ENCODE measurements at places on chromosomes 16 and 17. TPM values are rescaled to one million over a fixed set of nuclear protein-coding genes. Genes with fewer than 3 reads are reported as not detected.

KIF18B gene
- total RNA-seq = 32.9 TPM

PARN gene
- total RNA-seq = 39.0 TPM

DLX4 gene
- total RNA-seq = 2.7 TPM

GCGR gene
- total RNA-seq = 0.47 TPM

DUXB gene
- total RNA-seq = not detected

CDRT15 gene
- not detected for total RNA-seq

GUCY2D gene
- 0.41 TPM for total RNA-seq

KRTAP9-2 gene
- total RNA-seq = not detected

CTRB2 gene
- total RNA-seq = not detected

SLC6A2 gene
- 0.14 TPM for total RNA-seq

CACNG4 gene
- total RNA-seq = 13.4 TPM

AANAT gene
- 0.35 TPM for total RNA-seq

CHD9NB gene
- total RNA-seq = 1.3 TPM

SLC16A11 gene
- not detected for total RNA-seq

KRT12 gene
- total RNA-seq = not detected

SMTNL2 gene
- total RNA-seq = 0.77 TPM

AIPL1 gene
- total RNA-seq = not detected

CTU2 gene
- 27.6 TPM for total RNA-seq

ITGB4 gene
- total RNA-seq = 97.6 TPM

SMPD3 gene
- 0.25 TPM for total RNA-seq

SMIM22 gene
- not detected for total RNA-seq

SOST gene
- total RNA-seq = not detected

TM4SF5 gene
- total RNA-seq = 0.39 TPM

ANKRD13B gene
- 27.6 TPM for total RNA-seq

Measured in A549 treated with Hydrocortisone at 1 μM for 4 hours (cell line).